Stimulated activated CD4-positive, alpha-beta T cell treated with anti-CD3 and anti-CD28 coated beads, Interleukin-4, amount 100 ng/mL, for 1 hour (primary cell): ENCODE measurements at places on chromosomes 4 and X.

- peak; percentile 50 for DNase-seq
Observed at GRCh38 chrX:19747652-19748610, 139.5 kb downstream of the SH3KBP1 start.

GRCh38 chr4:150001815-150002214, 76.4 kb upstream of the DCLK2 start:
- no peak for DNase-seq

- DNase-seq = no peak
Observed at GRCh38 chrX:110125446-110126162, 122.7 kb downstream of the TMEM164 start.

DNA sequence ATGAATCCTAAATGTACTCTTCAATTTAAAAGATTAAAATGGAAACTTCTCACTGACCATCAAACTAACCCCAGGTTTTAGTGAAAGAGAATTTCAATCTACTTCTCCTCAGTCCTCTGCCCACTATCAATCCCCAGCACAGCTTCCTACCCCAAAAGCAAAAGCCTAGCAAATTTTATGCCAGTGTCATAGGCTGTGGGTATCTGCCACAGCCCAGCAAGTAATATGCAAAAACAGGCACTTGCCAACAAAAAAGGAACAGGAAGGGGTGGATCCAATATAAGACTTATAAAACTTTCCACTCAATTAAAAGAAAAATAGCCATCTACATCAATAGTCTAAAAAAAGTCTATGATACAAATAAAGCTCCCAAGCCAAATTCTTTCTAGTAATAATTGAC, 22.3 kb downstream of the CAMK2D start:
- no peak for DNase-seq

- DNase-seq = no peak
Observed at GRCh38 chr4:107757864-107758476, 37.9 kb upstream of the PAPSS1 start.

DNA sequence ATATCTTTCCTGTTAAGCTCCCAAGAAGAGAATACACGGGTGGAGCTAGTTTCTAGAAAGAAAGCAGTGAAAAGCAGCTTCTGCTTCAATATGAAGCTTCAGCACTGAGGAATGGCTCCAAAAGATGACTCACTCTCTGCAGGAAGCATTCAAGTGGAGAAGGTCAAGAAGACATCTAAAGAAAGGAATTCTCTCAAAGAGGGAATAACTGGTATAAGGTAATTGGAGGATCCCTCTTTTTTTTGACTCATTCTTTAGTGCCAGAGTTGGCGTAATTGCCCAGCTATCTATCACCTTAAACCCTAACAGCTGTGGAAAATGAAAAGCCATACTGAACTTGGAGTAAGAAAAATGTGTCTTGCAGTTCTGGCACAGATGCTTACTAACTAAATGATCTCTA, 3.5 kb downstream of the EDA2R start:
- DNase-seq = no peak

DNA sequence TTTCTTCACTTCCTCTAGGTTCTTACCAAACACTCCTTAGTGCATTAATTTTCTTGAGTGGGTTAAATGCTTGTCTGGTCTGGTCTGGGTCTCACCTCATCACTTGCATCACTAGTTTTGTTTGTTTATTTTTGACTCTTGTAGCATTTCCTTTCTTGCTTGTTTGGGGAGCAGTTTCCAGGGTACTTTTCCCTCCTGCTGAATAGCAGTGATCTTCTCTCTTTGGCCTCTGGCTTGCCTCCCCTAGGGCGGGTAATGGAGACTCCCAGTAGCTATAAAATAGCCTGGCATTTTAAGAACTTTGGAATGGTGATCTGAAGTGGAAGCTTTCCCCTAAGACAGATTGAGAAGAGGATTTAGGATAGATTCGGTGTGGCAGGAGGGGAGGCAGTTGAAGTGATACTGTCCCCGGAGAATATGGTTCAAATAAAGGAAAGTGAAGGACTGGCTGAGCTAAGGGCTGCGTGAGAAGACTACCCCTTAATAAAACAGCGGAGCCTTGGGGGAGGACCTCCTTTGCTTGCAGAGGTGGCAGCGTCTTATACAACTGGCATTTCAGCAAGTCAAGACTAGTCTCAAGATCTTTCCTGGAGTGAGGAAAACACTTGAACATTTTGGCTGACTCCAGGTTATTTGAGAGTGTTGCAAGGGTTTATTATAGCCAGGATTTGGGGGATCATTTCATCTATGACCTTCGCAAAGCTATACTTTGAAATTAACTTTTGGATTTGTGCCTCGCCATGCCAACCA, 190.6 kb downstream of the FRAS1 start:
- DNase-seq = no peak

- no peak for DNase-seq
Observed at GRCh38 chr4:151219091-151219490, 57.9 kb upstream of the PRSS48 start.

DNA sequence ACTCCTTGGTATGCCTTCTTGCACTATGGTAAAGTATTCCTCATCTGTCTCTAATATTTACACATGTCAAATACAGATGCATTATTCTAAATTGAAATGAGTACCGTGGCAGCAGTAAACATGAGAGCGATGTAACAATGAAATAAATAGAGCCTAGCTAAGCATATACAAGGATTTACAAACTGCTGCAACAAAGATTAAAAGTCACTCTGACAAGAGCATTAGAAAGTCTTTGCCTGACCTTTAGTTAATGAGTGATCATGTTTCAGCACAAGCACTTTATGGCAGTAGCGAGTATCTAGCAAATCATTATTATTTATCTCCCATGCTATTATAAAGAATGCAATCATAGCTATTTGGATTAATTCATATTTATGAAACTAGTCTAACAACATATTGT, 547.0 kb upstream of the NDST4 start:
- DNase-seq = no peak

GRCh38 chr4:87122252-87122651, 98.2 kb downstream of the KLHL8 start:
- DNase-seq = no peak

DNA sequence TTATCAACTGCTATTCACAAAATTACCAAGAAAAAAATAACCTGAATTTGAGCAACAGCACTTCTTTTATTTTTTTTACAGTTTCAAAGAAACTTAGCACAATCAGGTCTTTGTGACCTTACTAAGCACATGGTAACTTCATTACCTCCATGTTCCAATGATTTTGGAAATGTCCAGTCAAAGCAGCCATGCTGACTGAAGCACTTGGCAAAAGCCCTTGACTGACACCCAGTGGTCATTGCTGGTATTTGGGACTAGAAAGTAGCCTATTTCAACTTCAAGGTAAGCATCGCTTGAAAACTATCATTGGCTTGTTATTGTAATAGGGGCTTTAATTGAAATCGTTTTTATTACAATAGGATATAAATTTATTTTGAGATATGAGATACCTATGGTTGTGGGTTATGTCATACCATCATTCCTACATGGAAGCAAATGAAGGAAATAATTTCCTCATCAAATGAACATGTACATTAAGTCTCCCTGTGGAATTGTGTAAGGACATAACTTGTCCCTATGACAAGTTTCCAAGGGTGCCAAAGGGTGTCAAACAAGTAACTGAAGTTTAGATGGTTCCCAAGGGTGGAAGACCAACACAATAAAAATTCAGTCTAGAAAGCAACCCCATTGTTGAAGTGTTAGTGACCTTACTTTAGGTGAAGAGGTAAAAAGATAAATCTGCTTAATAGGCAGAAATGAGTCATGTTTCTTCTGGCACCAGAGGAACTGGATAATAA, 15.2 kb upstream of the ANXA10 start:
- peak; percentile 6 for DNase-seq

- DNase-seq = no peak
Observed at GRCh38 chr4:166675411-166675810, 558.9 kb downstream of the SPOCK3 start.

DNA sequence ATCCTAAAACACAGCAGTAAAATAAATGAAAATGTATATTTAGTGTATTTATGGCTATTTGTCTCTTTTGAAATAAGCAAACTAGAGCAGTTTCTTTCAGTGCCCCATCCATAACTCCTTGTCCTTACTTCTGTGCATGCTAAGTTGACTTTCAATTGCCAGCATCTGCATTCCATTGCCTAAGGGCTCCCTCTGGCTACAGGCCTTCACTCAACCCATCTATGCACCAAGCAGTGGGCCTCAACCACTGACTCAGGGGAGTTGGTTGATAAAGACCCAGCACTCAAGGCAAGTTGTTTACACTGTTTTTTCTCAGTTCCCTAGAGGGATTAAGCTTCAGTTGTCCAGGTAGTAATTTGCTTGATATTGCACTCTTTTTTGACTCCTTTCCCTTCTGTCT, 265.7 kb downstream of the IQCM start:
- DNase-seq = no peak

DNA sequence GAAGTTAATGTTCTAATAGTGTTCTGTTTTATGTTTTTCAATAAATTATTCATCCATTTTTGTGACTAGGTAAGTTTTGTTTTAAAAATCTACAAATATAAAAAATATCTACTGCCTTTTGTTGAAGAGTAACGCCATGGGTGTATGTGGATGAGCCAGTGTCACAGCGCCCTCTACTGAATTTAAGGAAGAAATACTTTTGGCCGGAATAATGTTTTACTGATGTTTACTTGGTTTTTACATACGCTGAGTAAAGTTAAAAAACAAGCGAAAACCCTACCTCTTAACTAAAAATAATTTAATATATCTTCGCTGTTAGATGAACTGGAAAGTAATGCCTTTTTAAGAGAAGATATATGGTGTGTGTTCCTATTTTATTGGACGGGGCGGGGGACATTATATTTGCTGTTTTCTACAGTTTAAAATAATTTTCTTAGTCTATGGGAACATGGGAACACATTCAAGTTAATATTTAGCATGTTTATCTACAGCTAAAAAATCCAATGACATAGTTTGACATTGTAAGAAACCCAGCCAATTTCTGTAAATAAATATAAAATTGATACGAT, 86.1 kb downstream of the CPE start:
- no peak for DNase-seq

GRCh38 chr4:108068442-108068841, 78.8 kb downstream of the HADH start:
- DNase-seq = no peak

GRCh38 chrX:12497832-12498591, 293.2 kb upstream of the PRPS2 start:
- DNase-seq = no peak

- DNase-seq = no peak
Observed at GRCh38 chr4:41095192-41095872, 119.0 kb downstream of the APBB2 start.

- DNase-seq = no peak
Observed at GRCh38 chr4:71262161-71262560, 76.7 kb upstream of the SLC4A4 start.

DNA sequence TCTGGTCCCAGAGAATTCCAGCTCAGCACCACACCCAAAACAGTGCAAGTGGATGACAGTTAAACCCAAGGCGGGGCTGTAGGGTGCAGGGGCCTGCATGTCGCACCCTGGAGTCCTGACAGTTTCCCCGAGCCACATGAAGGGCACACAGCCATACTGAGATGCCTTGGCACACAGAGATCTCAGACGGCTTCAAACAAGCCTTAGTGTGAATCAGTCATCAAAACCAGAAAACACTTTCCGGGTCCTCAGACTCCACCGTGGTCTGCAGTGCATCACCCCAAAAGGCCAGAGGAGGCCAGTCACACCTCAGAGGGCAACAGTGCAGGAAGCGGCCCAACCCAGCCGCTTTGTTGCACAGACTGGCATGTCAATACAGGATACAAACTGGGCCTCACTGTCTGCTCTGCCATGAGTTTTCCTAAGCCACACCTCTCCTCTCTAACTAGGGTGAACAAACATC, 64.6 kb upstream of the ENPP6 start:
- DNase-seq = peak; percentile 48

- DNase-seq = no peak
Observed at GRCh38 chr4:89303814-89304388, 3.7 kb downstream of the GPRIN3 start.

- DNase-seq = no peak
Observed at GRCh38 chrX:6674734-6675133, 139.8 kb upstream of the VCX3A start.

DNA sequence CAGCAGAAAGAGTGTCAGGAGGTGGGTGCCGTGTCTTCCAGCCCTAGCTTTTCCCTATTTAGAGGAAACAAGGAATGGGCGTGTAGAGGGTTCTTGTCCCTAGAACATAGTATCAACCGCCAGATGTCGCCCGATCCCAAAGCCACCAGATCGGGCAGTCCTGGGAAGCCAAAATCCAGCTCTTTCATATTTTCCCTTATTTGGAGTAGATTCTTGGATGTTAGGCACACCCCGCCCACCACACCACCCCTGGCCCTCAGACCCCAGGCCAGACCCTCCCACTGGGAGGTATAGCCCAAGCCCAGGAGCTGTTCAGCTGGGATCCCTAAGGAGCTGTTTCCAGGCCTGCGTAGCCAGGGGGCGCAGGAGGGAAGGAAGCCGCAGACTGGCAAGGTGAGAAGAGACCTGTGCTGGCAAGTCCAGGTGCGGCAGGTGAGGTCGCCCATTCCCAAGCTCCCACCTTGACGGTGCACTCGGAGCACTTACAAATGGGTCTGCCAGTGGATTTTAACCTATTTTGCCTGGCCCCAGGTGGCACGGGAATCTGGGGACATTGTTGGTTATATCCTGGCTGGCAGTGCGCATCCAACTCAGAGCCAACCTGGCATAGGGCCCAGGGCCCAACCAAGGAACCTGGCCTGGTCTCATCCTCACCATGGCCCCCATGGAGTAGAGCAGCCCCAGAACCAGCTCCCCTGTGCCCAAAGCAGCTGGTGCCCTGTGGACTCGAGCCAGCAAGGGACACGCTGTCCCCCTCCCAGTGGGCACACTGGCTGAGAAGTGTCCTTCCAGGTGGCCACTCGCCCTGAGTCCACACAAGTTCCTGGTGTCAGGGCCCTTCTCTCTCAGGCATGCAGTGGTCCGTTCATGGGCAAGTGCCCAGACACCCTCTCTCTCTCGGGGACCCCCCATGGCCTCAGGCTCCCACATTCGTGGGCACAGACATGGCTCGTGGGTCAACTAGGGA, 811 bp downstream of the FLNA start:
- DNase-seq = no peak

DNA sequence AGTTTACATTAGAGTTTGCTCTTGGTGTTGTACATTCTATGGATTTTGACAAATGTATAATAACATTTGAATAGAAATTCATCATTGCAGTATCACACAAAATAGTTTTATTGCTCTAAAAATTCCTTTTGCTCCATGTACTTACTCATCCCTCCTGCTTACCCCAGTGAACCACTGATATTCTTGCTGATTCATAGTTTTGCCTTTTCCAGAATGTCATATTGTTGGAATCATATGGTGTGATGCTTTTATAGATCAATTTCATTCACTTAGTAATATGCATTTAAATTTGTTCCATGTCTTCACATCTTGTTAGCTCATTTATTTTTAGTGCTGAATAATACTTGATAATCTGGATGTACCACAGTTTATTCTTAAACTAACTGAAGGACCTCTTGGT, 1593.2 kb downstream of the C4orf33 start:
- DNase-seq = no peak

- no peak for DNase-seq
Observed at GRCh38 chrX:56068274-56068758, 163.8 kb upstream of the KLF8 start.

GRCh38 chrX:41739871-41740270, 15.9 kb downstream of the GPR82 start:
- no peak for DNase-seq
